GM23338 (cell line): ENCODE measurements at places on chromosomes 1 and 21. TPM values are rescaled to one million over a fixed set of nuclear protein-coding genes. Genes with fewer than 3 reads are reported as not detected.

DNA sequence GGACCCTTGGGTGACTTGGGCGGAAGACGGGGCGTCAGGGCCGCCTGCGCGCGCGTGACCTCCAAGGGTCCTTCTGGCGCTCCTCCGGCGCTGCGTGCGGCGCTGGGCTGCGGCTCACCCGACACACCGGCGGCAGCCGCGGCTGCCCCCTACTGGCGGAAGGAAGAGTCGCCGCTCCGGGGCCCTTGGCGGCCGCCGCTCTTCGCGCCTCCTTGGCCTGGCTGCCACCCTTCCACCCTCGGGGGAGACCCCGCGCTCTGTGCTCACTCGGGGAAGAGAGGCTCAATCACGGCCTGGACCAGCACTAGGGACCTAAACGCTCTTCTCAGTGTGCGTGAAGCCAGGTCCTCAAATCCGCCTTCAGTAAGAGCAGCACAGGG is 89.7 kb downstream of the DMRTA2 start:
- DNase-seq, result peak; percentile 78

DNA sequence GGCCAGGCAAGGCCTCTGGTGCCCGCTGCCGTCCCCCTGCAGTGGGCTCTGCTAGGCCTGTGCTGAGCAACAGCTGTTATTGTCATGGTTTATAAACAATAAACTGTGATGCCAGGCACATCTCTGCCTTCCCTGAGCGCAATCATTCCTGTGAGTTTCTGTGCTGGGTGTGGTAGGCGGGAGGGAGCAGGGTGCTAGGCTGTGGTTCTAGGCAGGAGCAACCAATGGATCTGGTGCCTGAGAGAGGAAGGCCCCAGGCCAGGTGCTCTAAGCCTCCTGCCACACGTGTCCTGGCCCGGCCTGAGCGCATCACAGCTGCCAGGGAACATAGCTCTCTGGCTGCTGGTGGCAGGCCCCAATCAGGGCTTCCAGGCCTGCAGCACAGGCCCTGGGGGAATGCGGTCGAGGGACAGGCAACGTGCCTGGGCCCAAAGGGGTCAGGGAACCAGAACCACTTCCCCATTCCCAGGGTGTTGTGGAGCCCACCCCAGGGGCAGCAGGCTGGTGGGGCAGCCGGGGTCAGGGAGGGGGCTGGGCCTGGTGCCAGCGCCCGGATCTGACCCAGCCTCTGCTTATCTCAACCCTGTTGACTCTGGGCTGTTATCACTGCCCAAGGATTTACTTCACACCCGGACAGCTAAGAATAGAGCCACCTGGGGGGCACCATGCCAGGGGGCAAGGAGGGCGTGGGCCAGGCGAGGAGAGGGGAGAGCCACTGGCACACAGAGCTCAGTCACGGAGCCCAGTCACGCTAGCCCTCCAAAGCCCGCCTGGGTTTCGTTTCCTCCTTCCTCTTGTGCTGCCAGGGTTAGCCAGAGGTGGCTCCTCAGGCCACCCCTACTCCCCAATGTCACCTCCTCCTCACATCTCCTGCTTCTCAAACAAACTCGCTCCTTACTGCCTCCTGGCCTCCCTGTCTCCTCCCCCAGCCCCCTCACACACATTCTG is 11.5 kb downstream of the TRIM46 start:
- peak; percentile 52 for DNase-seq

GRCh38 chr1:119112244-119112643 is 28.2 kb downstream of the WARS2 start:
- DNase-seq, result no peak

DNA sequence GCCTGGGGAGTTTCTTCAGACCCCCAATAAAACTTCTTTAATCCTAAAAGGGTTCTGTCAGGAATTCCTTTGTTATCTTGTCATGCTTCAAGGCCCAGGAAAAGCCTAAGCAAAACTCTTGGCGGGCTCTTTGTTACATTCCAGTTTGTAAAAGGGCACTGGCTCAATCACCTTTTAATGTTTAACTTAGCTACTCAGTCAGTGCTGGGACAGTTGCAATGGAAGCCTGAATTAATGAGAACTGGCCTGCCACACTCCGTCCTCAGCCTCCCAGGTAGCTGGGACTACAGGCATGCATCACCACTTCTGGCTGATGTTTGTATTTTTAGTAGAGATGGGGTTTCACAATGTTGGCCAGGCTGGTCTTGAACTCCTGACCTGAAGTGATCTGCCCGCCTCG is 21.3 kb upstream of the ASB17 start:
- DNase-seq, result peak; percentile 3

DNA sequence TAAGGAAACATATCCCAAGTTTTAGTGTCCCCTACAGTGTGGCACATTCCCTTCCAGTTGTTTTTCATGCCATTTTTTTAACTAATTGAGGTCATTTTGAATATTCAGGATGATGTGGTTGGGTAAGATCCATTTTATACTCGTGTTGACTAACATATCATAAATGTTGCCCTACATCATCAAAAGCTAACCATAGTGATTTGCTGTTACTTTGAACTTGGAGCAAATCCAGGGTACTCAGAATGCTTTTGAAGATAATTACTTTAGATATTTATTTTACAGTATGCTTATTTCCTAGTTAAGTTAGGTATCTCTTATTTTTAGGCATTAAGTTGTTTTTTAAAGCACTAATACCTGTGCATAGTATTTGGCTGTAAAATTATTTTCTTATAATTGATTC is 57.8 kb downstream of the DYRK1A start:
- no peak for DNase-seq

DNA sequence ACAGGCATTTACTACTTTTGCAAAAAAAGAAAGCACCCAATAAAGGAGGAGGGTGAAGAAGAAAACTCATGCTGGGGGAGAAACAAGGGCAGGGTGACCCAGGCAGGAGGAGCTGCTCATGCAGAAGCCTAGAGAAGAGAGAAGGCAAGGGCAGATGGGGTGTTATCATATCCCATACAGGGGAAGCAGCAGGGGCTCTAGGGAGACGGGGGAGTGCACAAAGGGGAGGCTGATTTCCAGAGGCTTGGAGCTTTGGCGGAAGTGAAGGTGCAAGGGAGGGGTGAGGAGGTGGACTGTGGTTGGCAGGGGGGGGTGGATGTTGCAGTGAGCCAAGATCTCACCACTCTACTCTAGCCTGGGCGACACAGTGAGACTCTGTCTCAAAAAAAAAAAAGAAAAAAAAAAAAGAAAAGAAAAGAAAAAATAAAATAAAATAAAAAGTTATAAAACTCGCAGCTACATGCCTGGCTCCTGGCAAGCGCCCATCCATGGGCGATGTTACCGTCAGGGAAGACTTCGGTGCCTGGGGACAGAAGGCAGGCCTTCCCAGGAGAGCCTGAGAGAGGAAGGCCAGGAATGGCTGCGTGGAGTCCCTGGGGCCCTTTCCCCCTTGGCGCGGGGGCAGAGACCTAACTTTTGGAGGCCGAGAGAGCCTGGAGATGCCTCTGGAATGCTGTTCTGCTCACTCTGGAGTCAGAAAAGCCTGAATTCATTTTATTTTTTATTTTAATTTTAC is 3.3 kb upstream of the FCN3 start:
- no peak for DNase-seq

- DNase-seq, result no peak
Measured at GRCh38 chr1:107132780-107133179, 8.1 kb upstream of the NTNG1 start.

GRCh38 chr21:46159841-46160656 is 4.7 kb upstream of the FTCD start:
- DNase-seq, result no peak

DNA sequence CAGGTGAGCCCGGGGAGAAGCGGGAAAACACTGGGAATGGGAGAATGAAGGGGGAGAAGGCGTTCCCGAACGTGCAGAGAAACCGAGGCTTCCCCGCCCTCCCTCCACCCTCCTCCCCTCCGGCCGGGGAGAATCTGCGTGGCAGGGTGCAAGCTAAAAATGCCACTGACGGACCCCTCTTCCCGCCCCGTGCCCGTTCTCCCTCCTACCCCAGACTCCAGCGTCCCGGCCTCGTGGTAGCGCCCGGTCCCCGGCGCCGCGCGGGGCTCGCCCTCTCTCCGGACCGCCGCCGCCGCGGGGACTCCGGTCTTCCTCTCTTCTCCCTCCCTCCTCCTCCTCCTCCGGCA is 81.6 kb upstream of the AK4 start:
- no peak for DNase-seq

DNA sequence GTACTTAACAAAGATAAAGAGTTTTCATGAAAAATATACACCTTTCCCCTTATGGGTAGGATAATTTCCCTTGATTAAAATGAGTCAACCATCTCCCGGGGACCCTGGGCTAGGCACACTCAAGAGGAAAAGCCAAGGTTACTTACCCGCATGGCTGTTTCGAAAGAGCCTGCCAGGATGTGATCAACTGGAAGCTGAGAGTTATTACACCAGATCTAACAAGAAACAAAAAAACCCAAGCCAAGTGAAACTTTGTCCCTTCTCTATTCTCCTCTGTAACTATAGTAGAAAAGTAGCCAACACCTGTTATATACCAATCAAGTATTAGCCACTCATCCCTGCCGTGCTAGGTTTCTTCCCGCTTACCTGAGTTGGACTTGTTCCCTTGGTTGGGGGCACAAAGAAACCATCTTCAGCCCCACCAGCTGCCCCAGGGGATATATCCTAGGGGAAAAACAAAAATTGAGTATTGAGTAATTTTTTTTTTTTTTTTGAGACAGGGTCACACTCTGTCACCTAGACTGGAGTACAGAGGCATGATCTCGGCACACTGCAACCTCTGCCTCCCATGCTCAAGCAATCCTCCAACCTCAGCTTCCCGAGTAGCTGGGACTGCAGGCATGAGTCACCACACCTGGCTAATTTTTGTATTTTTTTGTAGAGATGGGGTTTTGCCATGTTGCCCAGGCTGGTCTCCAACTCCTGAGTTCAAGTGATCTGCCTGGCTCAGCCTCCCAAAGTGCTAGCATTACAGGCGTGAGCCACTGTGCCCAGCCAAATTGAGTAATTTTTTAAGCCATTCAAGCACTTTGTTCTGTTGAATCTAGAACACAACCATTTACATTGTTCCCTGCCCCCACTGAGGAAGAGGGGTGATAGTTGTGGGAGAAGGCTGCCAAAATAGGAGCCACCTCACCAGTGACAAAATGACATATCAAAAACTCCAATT is 8.4 kb upstream of the PEX19 start:
- DNase-seq, result no peak

GRCh38 chr1:155859881-155860871 is 809 bp downstream of the SYT11 start:
- peak; percentile 95 for DNase-seq

- peak; percentile 75 for DNase-seq
Measured at GRCh38 chr1:110548381-110548780, 29.4 kb upstream of the KCNA10 start.

DNA sequence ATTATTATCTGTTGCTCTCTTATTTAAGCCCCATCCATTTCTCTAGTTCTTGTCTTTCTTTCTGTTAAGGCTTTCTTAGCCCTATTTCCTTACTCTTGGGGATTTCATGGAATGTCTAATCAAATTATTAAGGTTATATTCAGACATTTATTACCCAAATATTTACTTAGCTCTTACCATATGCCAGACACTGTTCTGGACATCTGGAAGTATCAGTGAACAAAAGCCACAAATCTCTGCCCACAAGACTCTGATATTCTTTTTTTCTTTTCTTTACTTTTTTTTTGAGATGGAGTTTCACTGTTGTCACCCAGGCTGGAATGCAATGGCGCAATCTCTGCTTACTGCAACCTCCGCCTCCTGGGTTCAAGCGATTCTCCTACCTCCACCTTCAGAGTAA is 74.3 kb upstream of the NBL1 start:
- DNase-seq, result no peak

EPHA2 gene
- 35.0 and 51.2 TPM in 2 replicates for total RNA-seq

TRABD2B gene
- 0.89 and 1.6 TPM in 2 replicates for total RNA-seq

OR2G6 gene
- not detected in 2 replicates for total RNA-seq

MMP23B gene
- 12.5 and 15.8 TPM in 2 replicates for total RNA-seq
